Stimulated activated CD4-positive, alpha-beta T cell treated with anti-CD3 and anti-CD28 coated beads, TNF-alpha, amount 100 ng/mL, for 1 hour (primary cell): ENCODE measurements at places on chromosomes 1 and 21.

DNA sequence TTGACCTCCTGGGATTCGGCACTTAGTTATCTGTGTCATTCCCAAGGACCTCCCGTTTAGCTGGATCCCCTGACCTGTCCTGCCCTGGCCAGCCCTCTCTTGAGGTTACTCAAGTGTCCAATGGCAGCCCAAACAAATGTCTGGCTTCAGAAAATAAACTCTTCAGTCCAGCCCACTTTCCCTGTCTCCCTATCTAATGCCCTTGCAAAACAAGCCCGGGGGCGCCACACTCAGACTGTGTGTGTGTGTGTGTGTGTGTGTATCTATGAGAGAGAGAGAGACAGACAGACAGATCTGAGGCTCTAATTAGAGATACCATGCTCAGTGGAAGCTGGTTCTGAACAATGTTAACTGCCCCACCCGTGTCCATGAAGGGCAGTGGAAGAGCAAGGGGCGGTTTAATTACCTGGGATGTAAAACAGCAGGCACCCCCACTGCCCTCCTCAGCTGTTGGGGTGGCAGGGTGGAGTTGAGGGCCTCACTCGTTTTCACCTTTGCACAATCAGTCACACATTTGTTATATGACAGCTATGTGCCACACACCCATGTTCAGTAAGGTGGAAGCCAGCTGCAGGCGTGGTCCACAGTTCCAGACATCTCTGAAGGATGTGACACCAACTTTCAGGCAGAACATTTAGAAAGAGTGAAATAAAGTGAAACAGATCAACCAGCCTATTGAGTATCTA, 57.4 kb downstream of the B3GALT5 start:
- no peak for DNase-seq

DNA sequence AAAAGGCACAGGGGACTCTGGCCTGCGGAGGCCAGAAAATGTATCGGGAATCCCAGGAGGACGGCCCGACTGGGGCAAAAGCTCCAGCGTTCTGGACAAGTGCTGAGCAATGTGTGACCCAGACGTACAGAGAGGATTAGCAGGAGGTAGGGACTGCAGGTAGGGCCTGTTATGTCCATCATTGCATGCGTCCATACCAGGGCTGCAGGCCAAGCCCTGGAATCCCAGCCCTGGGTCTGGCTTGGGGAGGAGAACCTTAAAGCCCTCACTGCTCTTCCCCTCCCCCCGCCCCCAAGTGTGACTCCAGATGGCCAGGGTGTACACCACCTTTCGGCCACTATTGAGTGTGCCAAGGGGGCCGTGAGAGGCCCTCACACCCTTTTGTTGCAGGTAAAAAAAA, 2.0 kb downstream of the RNF207 start:
- DNase-seq, result no peak

- no peak for DNase-seq
Observed at GRCh38 chr1:186780076-186780475, 48.7 kb upstream of the PLA2G4A start.

DNA sequence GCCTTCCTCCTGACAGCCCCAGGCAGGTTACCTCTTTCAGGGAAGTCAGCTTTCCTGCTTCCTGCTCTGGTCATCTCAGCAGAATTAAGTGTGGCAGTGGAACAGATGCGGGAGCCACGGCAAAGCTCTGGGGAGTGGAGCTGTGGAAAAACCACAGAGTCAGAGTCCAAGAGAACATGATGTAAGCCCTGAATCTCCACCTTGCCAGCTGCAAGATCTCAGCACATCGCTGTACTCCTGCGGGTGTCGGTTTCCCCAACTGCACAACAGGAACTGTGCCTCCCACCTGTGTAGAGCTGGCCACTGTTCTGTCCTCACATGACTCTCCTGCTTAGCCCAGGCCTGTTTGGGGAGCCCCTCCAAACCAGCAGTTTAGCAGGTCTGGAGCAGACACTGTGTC, 123.7 kb downstream of the MATN1 start:
- no peak for DNase-seq

DNA sequence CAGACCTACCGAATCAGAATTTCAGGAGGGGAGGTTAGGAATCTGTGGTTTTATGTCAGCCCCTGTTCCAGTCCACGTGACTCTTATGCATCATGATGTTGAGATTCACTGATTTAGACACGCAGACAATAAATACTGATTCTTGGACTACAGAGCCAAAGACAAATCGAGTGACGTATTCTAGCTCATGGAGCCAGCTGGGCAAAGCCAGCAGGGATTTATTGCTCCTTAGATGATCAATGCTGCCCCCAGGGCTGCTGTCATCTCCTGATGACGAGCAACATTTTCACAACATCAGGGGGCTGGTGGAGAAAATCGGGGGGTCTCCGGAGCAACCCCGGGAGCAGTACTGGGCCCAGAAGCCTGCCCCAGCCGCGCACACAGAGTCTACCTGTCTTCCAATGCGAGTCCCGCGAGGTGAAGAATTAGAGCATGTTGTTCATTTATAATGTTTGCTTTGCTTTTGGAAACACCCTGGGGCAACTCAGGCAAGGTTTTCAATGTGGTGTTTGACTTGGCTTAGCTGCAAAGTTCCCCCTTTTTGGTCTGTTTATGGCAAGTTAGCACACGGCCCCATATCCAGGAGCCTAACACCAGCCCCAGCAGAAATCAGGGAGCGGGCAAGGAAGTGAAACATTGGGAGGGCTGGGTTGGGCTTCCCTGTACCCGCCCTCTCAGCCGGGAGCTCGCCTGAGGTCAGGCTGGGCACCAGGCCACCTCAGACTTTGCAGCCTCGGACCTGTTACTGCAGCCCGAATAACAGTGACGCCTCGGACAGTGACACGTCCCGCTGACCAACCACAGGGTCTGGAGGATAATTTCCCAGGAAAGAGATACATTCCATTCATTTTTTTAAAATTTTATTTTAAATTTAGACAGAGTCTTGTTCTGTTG, 19.9 kb upstream of the CLDN14 start:
- DNase-seq, result no peak

DNA sequence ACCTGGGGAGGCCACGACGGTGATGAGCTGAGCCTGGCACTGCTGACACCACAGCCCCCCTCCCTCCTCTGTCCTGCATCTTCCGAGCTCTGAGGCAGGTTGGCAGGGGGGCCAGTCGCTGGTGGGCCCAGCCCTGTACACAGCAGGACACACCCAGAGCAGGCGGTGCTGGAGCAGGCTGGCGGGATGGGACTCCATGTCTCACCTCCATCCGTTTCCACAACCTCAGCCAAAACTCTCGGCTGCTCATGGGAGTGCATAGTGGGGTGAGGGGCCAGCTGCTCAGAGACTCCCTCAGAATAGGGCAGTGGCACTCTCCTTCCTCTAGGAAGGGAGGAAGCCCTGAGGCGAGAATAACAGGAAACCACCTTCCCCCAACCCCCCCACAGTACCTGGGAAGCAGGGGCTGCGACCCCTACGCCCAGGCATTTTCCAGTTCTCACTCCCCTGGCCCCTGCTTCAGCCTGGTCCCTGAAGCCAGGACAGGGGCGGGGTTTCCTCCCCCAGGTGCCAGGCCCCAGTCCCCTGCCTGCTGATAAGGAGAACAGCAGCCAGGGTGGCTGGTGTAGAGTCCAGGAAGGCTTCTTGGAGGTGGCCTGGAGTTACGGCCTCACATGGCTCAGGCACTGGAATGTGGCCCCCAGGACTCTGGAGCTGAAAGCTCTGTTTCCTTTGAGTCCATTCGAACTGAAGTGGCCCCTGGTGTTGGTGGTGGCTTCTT, 3.2 kb upstream of the IBA57 start:
- no peak for DNase-seq

- DNase-seq, result no peak
Observed at GRCh38 chr1:44819196-44819607, 10.9 kb downstream of the BTBD19 start.

- no peak for DNase-seq
Observed at GRCh38 chr1:151989211-151989862, 4.3 kb downstream of the S100A10 start.

DNA sequence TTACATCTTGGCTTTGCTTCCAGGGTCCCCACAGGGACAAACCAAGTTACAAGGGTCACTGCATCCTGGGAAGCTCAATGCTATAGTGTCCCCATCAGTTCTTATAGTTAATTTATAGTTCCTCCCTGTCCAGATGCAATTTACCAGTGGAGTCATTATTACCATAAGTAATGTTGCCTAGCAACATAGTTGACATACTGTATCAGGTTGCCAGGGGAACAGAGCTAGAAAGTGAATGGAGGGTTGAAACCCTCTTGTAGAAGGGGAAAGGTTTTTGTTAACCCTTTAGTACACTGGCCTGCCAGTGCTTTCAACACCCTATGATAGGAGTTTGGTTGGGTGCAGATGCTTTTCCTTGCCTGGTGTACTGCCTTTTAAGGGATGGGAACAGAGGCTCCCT, 34.3 kb upstream of the TTC4 start:
- no peak for DNase-seq

GRCh38 chr21:36854391-36854790, 112.1 kb downstream of the HLCS start:
- DNase-seq, result no peak

DNA sequence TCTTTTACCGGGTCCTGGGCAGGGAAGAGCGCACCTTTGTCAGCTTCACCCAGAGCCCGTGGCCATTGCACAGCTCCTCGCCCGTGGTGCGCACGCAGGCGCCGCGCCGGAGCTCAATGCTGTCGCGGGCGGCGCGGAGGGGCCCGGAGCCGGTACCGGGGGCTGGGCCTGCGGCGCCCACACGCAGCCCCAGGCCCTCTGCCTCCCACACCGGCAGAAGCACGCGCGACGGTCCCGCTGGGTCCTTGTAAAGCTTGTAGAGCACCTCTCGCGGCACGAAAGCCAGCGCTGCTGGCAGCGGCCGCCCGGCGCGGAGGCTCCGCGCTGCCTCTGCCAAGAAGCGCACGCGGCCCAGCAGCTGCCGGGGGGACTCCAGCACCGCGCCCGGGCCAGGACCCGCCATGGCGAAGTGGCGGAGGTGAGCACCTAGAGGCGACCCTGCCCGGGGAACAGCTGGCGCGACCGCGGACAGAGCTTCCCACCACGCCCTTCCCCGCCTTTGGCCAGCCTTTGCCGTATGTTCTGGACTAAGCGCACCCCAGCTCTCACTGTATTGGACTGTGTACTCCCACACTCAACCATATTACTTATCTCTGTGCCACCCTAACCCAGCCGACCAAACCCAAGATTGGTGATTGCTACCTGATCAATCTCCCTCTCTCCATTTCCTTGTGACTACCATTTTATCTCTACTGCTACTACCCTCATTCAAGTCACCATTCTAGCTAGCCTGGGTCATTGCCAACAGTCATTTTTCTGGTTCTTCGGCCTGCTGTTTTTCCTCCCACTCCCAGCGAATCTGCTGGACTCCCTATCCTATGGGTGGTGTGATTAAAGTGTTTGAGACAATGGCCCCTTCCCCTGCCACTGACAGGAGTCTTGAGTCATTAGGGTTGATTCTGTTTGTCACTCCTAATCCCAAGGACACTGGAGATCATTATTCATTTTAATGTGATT, at the start of gene HECTD3:
TSS of gene HECTD3 (minus strand) at position 470 of the 957 bp plus-strand sequence. CDS start at position 403, 67 bp downstream.
- peak; percentile 33 for DNase-seq

GRCh38 chr1:3816331-3817137, 20.2 kb upstream of the LRRC47 start:
- no peak for DNase-seq

GRCh38 chr1:222616525-222616924, 1.4 kb upstream of the MIA3 start:
- no peak for DNase-seq

GRCh38 chr1:109184687-109185086, 29.0 kb upstream of the SARS1 start:
- DNase-seq, result no peak

- DNase-seq, result no peak
Observed at GRCh38 chr1:42945164-42945563, 13.5 kb downstream of the SLC2A1 start.

GRCh38 chr1:37657620-37658412, 23.1 kb upstream of the RSPO1 start:
- no peak for DNase-seq

- no peak for DNase-seq
Observed at GRCh38 chr1:214609692-214610091, 6.7 kb downstream of the CENPF start.

GRCh38 chr1:113545626-113546025, 155.3 kb downstream of the MAGI3 start:
- DNase-seq, result no peak

DNA sequence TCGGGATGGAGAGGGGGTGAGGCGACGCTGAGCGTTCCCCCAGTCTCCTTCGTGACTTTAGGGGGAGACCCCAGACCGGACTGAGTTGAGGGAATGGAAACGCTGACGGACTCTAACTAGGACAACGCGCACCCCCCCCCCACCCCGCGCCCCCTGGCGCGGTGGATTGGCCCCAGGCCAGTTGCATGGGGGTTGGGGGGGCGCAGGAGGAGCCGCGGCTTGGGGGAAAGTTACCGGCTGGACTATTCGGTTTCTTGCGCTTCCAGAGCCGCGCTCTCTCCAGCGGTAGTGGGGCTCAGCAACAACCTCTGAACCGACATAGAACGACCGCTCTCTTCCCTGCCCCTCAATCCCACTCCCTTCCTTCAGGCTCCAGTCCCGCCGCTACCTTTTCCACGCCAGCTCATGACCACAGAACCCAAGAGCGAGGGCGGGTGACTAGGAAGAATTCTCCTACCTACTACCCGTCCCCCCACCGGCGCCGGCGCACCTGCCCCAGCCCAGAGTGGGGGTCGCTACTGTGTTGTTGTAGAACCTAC, 694 bp downstream of the ZBTB7B start:
- DNase-seq, result no peak

- no peak for DNase-seq
Observed at GRCh38 chr1:17520041-17520440, 19.5 kb upstream of the ARHGEF10L start.

GRCh38 chr1:89939059-89939570, 55.8 kb upstream of the ZNF326 start:
- DNase-seq, result no peak

GRCh38 chr1:89995598-89996449, 914 bp downstream of the ZNF326 start:
- no peak for DNase-seq

GRCh38 chr1:93521618-93522017, 73.7 kb downstream of the FNBP1L start:
- no peak for DNase-seq

GRCh38 chr1:21244986-21245687, 45.1 kb downstream of the ECE1 start:
- DNase-seq, result no peak

GRCh38 chr1:173255214-173255813, 48.2 kb upstream of the TNFSF4 start:
- DNase-seq, result no peak

DNA sequence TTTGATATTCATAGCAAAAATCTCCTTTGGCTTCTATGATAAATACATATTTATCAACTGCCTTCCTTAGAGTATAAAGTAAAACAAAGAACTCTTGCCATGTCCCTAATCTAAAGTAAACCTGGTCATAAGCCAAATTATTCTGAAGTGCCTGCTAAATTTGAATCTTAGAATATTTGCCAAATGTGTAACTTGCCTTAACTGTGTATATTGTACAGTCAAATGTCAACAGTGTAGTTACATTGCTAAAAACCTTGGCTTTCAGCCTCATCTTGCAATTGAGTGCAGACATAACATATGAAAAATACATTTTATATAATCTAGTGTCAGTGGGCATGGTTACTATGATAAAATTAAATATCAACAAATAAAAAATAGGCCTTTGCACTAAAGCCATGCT, 583.4 kb upstream of the ADAMTS5 start:
- DNase-seq, result no peak

GRCh38 chr21:35559128-35559828, 501.0 kb downstream of the SETD4 start:
- DNase-seq, result no peak
